EH (cell line): ENCODE measurements at places on chromosomes 6 and 20.
A peak's percentile ranks its signal among the peaks of the same experiment; 100 is the strongest.

- no peak for DNase-seq
Measured at GRCh38 chr6:112193535-112194051, 60.8 kb downstream of the LAMA4 start.

- peak; percentile 58 for DNase-seq
Measured at GRCh38 chr6:148440016-148440415, 97.4 kb downstream of the SASH1 start.

- DNase-seq, result peak; percentile 48
Measured at GRCh38 chr20:17617212-17617867, 47.5 kb downstream of the DSTN start.

- no peak for DNase-seq
Measured at GRCh38 chr6:97231911-97232310, 51.1 kb downstream of the MMS22L start.

- DNase-seq, result no peak
Measured at GRCh38 chr20:45096781-45097180, 4.1 kb downstream of the KCNS1 start.

GRCh38 chr20:24589381-24589780 lies 120.0 kb downstream of the SYNDIG1 start:
- no peak for DNase-seq

- no peak for DNase-seq
Measured at GRCh38 chr6:51273228-51273961, 454.7 kb downstream of the TFAP2B start.

DNA sequence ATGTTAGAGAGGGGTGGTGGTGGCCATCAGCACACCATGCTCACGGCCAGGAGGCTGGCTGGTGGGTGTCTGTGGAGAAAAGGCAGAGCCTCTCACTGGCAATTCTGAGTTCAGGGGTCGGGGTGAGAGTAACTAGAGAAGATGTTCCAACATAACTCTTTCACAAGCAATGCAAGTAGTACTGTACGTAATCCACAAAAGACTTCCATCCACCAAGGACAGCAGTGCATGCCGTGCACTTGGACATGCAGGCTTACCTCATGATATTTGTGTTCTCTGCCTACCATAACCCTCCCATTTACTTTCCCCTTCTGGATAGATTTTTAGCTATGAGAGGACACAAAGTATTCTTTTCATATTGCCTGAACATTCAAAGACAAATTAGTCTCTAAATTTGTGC lies 51.3 kb downstream of the DCBLD1 start:
- no peak for DNase-seq

- peak; percentile 18 for DNase-seq
Measured at GRCh38 chr20:11522366-11522741, 395.3 kb upstream of the BTBD3 start.

- DNase-seq, result peak; percentile 55
Measured at GRCh38 chr6:127302728-127303660, 36.3 kb downstream of the RNF146 start.

DNA sequence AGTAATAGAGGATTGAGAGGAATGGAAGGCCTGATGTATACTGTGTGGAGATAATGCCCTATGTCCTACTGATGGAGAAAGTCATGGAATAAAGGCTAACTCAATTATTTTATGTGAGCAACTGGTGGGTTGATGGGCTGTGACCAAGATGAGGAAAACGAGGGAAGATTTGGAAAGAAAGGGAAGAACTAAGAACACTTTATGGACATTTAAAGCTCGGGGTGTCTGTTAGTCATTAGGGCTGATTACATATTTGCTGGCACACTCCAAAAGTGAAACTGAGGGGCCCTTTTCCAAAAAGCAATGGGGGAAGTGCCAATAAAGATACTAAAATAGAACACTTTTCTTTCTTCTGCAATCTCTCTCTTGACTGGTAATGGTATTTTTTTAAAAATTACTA lies 439.5 kb downstream of the PLCB1 start:
- no peak for DNase-seq

GRCh38 chr6:110317189-110317588 lies 41.0 kb downstream of the METTL24 start:
- DNase-seq, result no peak

GRCh38 chr20:31390490-31390889 lies at the start of gene DEFB119:
Gene DEFB119, minus strand, starts transcription at chr20:31390590. Its CDS starts 107 bp downstream, at chr20:31390483.
- no peak for DNase-seq

DNA sequence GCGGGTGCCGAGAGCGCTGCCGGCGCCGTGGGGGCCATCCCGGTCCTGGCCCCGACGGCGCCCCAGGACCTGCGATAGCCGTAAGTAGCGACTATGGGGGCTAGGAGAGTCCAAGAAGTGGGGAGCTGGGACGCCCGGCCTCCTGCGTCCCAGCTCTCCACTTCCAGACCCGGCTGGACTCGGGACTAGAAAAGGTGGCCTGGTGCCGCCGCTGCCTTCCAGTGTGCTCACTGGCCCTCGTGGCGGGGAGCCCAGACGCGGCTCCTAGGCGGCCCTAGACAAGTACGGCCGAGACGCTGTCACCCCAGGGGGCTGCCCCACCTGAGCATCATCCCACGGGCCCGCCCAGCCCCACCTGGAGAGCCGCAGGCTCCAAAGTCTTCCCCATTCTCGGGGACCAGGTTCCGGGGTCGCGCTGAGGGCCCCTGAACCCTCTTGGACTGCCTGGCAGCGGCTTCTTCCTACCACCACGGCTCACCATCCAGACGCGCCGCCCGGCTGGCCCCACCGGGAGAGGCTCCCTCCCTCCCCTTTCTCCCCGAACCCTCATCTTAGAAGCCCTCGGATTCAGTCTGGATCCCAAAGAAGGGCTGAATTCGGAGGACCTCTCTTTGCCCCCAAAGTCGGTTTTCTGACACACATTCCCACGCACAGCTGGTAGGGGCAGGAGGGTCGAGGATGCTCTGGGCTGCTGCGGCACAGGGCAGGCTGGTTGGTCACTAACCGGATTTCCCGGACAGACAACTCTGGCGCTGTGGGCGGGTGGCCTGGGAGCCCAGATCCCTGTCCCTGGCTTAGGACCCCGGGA lies 870 bp upstream of the MDFI start:
- DNase-seq, result no peak

- no peak for DNase-seq
Measured at GRCh38 chr6:39931607-39932006, 2.7 kb downstream of the MOCS1 start.

DNA sequence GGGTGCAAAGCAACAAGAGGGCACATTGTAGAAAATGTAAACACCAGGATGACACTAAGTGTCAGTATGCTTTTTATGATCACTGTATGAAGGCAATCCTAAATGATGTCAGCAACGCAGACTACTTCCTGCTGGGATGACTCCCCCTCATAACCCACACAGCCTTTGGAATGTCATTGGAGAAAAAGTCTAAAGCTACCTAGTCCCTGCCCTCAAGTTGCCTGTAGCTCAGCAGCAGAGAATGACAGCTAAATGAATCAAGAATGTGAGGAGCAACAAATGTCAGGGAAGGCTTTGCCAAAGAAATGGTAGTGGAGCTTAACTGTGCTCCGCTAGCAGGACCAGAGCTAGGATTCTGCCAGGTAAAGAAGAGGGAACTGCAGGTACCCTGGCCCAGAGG lies 555.6 kb downstream of the CD83 start:
- DNase-seq, result peak; percentile 85

DNA sequence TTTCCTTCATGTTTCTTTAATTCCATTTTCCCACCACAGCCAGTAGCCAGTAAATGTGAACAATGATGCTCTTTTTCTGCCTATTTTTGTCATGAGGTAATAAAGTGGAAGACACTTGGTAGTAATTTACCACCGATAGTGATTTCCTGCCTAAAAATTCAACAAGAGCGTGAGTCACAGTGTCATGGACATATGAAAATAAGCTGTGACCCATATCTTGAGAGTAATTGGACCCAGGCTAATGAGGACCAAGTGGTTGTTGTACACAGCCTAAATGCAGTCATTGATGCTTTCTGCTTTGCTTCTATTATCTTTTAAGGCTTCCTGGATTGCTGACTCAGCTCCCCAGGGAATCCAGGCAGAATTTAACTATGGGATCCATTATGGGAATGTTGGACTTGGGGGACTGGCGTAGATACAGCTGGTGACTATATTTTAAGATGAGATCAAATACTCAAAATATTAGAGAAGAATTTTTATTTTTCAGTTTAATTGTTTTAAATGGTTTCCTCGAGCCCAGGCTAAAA lies 265.9 kb upstream of the FERMT1 start:
- no peak for DNase-seq

DNA sequence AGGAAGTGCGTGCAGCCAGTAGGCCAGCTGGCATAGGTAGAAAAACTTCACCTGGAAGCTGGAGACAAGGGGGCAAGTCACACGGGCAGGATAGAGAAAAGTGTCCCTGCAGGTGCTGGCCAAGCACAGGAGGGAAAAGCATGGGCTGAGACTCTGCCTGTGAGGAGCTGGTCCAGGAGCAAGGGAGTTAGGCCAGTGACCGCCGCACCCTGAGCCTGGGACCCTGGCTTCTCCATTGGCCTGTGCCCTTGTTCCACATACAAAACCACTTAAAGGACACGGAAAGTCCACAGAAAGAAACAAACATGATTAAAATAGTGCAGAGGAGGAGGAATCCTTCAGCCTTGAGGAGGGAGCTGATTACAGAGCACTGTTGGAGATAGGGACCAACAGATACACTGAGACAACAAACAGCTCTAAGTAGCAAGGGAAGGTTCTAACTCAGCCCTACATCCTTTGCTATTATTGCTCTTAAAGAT lies 68.6 kb downstream of the TRAM2 start:
- no peak for DNase-seq

DNA sequence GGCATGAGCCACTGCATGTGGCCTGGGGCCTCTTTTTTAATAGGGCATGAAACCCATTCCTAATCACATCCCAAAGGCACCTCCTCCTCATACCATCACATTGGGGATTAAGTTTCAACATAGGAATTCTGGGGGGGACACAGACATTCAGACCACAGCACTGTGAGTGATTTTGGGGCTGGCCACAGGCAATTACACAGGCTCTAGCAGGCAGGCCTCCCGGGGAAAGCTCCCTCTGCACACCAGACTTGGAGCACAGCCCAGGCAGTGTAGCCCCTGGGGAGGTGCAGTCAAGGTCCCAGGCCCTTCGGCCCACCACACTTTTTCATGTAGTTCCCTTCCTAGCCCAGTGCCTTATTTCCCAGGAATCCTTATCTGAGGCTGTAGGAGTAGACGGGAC lies 5.5 kb downstream of the SFT2D1 start:
- DNase-seq, result no peak

DNA sequence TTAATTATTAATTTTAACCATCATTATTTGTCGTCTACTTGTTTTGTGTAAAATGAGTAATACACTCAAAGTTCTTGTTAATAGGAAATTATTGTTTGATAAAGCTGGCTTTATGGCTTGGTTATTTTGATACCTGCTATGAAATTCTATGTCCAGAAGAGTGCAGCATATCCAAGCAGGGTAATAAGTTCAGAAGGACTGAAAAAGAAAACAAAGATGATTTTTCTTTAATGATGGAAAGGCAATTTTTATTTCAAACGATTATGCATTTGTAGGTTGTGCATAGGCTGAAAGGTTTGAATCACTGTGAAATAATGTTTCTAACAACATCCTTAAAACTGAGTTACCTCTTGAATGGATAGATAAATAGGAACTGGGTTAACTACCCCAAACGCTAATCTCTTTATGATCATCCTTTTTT lies 1.4 kb upstream of the MAN1A1 start:
- peak; percentile 30 for DNase-seq

GRCh38 chr20:17868151-17868550 lies 100.4 kb downstream of the SNX5 start:
- DNase-seq, result peak; percentile 11

- peak; percentile 44 for DNase-seq
Measured at GRCh38 chr6:57097596-57097995, 7.6 kb downstream of the ZNF451 start.

DNA sequence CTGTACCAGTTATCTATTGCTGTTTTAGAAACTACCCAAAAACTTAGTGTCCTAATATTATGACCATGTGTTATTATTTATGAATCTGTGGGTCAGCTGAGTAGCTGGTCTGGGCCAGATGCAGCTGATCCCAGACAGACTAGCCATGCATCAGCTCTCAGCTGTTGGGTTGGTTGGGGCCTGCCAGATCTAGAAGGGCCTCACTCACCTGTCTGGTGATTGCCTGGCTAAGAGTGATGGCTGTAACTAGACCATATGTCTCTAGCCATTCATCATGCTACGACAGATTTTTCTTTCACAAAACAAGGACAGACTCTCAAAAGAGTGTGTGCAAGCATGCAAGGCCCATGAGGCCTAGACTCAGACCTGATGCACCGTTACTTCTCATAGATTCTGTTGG lies 403.2 kb downstream of the SAMD5 start:
- no peak for DNase-seq

- DNase-seq, result no peak
Measured at GRCh38 chr20:7728338-7728737, 211.9 kb downstream of the HAO1 start.

DNA sequence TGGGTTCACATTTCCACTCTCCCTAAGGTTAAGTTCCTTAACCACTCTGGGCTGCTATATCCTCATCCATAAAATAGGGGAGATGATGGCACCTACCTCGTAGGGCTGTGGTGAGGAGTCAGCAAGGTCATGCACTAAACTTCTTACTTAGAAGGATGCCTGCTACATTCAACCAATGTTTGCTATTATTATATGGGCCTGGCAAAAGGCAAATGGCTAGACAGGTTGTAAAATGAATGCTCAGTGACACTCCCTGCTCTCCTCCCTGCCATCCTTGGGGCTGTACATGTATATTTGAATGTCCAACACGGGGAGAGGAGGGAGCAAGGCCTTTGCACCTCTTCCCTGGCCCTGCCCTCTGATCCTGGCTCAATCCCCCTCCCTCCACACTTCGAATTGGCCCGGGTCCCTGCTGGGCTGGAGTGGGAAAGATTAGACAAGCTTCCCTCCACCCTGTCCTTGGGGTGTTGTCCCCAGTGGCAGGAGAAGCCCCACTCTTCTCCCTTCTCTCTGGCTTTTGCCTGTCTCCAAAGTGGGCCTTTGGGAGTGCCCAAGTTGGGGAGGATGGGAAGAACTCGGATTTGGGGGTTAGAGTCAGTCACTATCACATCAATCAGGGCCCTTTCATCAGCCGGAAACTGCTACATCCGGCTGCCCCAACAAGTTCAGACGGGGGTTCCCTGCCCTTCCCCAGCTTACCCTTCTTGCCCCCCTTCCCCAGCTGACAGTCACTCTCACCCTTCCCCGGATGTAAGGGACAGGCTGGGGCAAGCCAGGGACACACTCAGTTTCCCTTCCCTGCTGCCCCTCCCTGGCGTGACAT lies 36.3 kb upstream of the VEGFA start:
- DNase-seq, result no peak

DNA sequence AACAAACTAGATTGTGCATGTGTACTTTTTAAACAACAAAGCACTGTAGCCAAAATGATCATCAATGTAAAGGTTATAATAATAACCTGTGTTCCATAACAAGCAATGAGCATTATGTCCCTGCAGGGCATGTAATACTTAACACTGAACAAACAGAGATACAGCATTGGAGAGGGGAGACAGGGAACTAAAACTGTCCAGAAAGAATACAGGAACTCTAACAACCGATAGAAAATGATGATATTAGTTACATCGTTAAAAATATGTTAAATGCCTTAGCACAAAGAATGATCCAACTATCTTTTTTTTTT lies 80.5 kb downstream of the COL9A1 start:
- DNase-seq, result no peak
